Activated CD8-positive, alpha-beta memory T cell treated with anti-CD3 and anti-CD28 coated beads for 1 hour (primary cell): ENCODE measurements at places on chromosomes 1 and 21.

- DNase-seq: no peak
Observed at GRCh38 chr1:29835406-29835805, 599.1 kb downstream of the PTPRU start.

GRCh38 chr1:58515794-58516401, 30.6 kb downstream of the OMA1 start:
- DNase-seq: peak; percentile 2

DNA sequence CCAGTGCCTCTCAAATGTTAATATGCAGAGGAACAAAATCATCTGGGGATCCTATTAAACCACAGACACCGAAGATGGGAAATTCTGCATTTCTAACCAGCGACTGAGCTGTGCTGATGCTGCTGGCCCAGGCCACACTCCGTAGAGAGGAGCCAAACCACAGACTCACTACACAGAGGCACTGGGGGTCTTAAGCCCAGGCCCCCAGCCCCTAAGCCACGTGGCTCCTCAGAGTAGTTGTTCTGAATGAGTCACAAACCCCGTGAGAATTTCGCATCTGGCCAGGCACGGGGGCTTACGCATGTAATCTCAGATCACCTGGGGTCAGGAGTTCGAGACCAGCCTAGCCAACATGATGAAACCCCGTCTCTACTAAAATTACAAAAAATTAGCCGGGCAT, 2.8 kb upstream of the CELA2A start:
- DNase-seq: no peak

- DNase-seq: no peak
Observed at GRCh38 chr1:109929588-109930251, 19.1 kb downstream of the CSF1 start.

GRCh38 chr1:206489980-206490770, 17.2 kb upstream of the RASSF5 start:
- peak; percentile 52 for DNase-seq

DNA sequence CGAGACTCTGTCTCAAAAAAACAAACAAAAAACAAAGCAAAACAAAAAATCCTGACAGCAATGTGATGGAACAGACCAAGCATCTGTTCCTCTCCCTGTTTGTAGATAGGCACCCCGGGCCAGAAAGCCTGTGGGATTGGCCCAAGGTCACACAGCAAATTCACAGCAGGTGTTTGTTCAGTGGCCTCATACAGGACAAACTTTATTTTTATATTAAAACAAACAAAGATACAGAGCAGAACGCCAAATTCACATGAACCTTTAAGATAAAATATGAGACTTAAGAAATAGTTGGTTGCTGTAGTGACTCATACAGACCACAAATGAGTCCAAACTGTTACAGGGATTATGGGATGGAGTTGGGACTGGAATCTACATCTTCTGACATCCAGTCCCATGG, 2.3 kb upstream of the CELA2A start:
- DNase-seq: no peak

- DNase-seq: no peak
Observed at GRCh38 chr1:53560581-53561502, 101.6 kb downstream of the DMRTB1 start.

DNA sequence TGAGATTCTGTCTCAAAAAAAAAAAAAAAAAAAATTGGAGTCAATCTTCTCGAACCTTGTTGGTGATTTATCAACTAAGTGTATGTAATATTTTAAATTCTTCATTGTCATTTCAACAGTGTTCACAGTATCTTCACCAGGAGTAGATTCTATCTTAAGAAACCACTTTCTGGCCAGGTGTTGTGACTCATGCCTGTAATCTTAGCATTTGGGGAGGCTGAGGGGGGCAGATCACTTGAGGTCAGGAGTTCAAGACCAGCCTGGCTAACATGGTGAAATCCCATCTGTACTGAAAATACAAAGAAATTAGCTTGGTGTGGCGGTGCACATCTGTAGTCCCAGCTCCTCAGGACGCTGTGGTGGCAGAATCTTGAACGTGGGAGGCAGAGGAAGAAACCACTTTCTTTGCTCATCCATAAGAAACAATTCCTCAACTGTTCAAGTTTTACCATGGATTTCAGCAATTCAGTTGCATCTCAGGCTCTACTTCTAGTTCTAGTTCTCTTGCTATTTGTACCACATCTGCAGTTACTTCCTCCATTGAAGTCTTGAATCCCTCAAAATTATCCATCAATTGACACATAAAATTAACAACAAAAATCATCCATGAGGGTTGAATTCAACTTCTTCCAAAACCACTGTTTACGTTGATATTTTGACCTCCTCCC, 30.4 kb upstream of the EYA3 start:
- DNase-seq: no peak

DNA sequence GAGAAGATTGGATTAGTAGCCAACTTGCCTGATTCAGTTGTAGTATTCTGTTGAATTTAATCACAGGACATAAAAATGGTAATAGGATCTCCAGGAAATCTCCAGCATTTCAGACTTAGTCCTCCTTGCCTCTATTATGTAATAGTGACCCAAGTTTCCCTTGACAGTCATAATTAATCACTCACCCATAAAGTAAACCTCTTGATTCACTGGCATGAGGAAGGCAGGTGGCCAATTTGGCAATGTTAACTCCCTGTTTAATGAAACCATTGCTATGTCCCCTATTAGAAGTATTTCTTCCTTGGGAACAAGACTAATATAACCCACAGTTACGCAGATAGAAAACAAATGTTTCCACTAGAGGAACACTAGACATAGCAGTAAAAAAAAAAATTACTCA, 604.8 kb upstream of the CXADR start:
- DNase-seq: no peak

- no peak for DNase-seq
Observed at GRCh38 chr21:44370027-44370735, 16.8 kb downstream of the TRPM2 start.

DNA sequence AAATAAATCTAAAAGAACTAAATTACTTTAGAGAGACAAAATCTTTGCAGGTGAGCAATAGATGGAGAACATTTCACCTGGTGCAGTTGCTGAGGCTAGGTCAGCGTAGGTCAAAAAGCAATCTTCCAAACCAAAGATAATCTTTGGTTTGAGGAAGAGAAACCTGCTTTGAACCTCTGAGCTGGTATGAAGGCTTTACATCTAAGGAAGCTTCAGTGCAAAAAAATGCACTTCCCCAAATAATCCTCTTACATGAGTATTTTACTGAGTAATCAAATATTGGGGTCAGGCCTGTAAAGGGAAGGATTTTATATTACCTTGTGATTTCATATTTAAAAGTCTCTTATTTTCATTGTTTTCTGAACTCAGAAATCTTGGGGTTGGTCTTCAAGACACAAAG, 223.6 kb downstream of the SRGAP2C start:
- DNase-seq: no peak

DNA sequence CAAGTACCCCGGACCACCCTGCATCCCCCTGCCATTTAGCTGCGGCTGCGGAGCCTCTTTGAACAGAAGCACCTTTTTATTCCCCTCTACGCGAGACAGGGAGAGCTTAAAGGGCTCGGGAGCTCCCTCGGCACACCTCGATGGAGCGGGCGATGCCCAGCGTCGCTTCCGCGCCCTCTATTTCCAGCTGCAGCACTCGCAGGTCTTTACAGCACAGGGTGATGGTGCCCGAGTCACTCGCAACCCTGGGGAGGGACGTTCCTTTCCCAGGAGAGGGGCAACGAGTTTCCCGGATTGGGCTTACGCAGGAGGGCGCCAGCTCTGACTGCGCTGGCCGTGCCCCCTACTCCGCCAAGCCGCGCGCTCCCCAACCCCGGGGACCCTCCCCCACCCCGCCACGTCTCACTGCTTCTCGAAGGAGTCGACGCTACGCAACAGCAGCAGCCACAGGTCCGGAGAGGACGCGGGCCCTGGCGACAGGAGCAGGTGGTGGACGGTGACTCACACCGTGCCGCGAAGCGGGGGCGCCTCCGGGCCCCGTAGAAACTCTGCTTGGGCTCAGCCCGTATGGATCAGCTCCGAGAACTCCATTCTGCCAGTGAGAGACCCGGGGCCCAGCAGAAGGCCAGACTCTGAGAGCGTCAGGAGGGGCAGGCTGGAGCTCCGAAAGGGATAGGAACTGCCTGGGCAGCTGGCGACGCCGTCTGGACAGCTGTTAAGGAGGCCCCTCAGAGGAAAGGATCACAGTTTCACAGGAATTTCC, 5.8 kb upstream of the FAM167B start:
- DNase-seq: no peak

DNA sequence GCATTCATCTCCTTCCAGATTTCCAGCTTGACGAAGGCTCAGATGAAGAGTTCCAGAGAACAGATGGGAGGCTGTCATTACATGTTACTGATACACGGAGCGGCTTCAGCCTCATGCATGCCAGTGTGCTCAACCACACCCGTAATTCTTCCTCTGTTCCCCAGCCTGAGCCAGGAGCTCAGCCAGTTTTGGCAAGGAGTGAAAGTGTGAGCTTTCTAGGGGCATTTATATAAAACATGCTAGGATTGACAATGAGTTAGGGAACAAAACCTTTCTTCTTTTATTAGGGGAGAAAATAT, 290.4 kb upstream of the PLXNA2 start:
- no peak for DNase-seq

DNA sequence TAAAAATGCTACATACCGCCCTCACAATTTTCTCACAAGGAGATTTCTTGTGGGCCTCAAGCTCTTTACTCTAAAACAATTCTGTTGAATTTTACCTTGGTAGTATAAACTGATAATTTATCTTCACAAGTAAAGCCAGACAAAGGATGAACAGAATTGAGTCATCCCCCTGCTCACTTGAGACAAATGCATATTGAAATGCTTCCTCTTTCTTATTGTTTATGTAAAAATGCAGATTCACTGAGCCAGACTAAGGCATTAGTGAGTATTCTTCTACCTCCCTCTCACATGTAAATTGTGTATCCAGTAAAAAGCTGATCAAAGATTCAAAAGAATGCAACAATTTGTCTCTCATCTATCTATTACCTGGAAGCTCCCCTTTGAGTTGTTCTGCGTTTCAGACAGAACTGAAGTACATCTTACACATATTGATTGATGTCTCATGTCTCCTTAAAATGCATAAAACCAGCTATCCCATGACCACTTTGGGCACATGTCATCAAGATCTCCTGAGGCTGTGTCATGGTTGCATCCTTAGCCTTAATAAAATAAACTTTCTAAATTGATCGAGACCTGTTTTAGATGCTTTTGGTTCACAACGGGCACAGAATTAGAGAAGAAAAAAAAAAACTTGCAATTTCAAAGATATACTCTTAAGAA, 743.1 kb upstream of the B3GALT2 start:
- no peak for DNase-seq

DNA sequence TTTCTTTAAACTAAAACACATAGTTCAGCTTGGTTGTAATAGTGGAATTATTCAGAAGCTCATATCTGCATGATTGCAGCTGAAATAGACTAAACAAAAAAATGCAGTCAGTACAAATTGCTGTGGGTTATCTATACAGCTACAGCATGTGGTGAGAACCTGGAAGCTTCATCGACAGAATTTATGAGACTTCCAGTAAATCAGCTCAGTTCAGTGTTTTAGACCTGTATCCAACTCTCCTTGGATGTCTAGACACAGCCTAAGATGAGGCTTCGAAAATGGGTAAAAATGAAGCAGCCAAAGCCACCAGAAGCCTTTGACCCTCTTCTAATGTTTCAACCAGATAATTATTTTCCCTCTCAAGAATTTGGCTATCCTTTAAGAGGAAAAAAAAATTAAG, 127.1 kb upstream of the C1orf105 start:
- DNase-seq: no peak

GRCh38 chr1:163544441-163544840, 222.7 kb downstream of the NUF2 start:
- no peak for DNase-seq

GRCh38 chr1:56963667-56964066, 2.1 kb downstream of the C8B start:
- no peak for DNase-seq
